Endothelial cell of umbilical vein (primary cell): ENCODE measurements at places on chromosomes 7 and 10.

DNA sequence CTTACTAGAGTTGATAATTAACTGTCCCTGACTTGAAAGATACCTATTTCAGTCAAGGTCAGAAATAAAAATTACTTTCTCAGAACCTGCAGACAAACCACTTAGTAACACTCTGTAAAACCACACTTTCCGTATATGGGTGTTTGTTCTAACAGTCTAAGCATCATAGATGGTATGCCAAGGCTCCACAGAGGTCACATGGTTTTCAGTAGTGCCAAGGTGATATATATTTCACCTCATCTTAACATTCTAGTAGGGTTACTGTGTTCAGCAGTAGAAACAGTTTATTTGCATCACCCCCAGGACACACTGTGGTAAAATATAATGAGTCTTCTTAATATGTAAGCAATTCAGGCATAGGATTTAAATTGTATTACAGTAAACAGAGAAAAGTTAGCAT is 61.5 kb downstream of the KCND2 start:
- DNase-seq: no peak

DNA sequence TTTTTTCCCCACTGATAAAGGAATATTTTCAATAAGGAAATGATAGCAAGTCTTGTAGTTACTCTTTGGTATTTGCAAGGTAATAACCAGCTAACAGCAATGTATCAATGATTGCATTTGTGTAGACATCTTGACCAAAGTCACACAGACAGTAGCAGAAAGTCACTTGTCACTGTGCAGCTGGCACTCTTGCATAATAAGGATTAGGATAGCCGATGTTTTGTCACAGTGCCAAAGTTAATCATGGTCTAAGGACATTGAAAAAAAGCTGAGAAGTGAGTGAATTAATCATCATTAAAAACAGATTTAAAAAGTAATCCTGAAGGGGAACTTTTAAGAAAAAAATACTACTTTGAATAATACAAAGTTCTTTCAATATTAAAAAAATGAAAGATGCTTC is 834.3 kb upstream of the C7orf33 start:
- DNase-seq: no peak

- peak; percentile 60 for DNase-seq
These were observed 127.0 kb upstream of the JCAD start for GRCh38 chr10:30186371-30186875.

DNA sequence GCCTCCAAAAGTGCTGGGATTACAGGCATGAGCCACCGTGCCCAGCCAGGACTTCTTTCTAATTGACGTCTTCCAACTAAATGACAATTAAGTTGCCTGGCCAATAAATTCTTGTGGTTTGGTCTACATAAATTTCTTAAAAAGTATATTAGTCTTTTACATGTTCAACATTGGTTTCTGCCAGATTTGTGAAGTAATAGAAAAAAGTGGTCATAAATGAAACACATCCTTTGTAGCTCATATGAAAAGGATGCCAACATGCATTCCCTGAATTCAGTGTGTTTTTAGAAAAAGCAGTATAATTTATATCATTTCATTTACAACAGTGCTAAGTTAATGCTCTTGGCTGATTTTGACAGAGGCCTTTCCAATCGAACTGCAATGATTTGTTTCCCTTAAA is 215.0 kb downstream of the TAX1BP1 start:
- no peak for DNase-seq

DNA sequence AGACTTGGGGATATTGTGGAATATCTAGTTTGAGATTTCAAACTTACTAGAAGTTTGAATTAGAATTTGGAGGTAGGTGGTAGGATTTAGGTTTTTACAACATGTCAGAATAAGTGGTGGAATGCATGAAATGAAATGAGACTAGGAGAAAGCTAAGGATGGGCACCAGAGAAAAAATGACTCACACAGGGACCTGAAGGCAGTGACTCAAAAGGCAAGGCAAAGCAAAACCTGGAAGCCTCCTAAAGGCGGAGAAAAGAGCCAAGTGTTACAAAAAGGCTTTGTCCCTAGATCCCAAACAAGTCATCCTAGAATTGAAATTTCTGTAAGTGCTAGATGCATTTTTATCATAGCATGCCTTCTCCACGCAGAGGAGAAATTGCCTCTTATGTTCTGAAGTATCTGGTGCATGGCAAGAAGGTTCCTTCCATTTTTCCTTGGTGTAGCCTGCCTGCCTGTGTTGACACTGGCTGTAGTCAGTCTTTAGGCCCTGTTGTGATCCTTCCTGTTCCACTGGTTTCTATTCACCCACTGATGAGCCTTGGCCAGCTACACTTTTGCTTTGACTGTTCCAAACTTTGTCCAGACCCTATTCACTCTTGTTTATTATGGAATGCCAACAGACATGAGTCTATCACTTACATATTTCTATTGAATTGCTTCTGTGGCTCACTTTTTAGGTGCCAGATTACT is 109.3 kb downstream of the ETV1 start:
- no peak for DNase-seq

- no peak for DNase-seq
These were observed 116.6 kb downstream of the TMEM178B start for GRCh38 chr7:141190495-141190894.

DNA sequence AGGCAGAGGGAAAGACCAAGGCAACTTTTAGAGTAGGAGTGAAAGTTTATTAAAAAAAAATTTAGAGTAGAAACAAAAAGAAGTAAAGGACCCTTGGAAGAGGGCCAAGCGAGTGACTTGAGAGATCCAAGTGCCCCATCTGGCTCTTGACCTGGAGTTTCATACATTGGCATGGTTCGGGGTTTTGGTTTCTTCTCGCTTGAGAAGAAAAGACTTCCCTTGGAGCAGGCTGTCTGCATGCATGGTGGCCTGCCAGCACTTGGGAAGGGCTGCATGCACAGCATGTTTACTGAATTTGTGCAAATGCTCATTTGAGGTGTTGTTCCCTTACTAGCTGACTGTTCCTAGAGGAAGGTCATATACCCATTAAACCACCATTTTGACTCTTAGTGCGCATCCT is 8.8 kb upstream of the ADO start:
- DNase-seq: no peak

- peak; percentile 88 for DNase-seq
These were observed 172.6 kb upstream of the TNRC18 start for GRCh38 chr7:5596046-5596895.

DNA sequence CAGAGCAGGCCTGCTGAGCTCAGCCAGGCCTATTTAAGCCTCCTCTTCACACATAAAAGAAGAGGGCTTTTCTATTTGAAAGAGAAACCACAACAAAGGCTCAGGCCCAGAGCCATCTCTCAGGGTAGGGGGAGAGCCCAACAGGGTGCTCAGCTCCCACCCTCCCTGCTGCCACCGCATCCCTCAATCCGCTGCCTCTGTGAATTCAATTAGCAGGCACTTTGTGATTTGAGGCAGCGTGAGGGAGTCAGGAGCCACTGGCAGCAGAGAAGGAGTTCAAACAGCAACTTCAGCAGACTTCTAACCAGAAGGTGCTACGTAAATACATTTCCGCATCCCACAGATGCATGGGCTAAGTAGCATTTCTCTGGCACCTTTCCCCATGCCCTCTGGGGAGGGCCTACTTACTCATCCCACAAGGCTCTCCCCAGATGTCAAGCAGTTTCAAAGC is 45.2 kb downstream of the LRRC20 start:
- no peak for DNase-seq

- no peak for DNase-seq
These were observed 338.1 kb downstream of the ACTR3B start for GRCh38 chr7:153097511-153098201.

DNA sequence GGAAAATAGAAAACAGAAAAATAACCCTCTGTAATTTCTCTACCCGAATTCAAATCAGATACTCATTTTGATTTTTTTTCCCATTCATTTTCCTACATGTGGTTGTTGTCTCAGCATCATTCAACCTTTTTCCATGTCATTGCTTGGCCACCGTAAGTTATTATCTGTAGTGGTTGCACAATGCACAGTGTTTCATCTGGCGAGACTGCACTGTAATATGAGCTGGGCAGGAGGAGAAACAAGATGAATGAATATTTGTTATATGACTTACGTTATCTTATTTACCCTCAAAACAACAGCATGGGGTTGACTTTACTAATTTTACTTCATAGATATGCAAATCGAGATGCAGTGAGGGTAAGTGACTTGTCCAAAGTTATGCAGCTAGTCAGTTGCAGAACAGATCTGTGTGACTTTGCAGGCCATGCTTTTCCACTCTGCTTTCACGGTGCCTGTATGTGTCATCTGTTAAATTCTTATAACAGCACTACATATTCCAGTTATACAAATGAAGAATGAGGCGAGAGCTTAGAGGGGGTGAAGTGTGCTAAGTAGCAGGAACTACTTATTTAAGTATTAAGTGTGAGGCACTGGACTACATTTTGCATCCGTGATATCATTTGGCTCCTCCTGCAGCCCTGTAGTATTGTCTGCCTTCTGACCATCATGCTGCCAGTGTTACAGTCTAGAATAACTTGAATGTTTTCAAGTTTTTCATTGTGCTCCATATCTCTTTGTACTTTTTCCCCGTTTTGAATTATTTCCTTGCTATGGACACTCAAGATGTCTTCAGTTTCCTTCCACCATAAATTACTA is 56.7 kb downstream of the ZMYND11 start:
- DNase-seq: no peak

DNA sequence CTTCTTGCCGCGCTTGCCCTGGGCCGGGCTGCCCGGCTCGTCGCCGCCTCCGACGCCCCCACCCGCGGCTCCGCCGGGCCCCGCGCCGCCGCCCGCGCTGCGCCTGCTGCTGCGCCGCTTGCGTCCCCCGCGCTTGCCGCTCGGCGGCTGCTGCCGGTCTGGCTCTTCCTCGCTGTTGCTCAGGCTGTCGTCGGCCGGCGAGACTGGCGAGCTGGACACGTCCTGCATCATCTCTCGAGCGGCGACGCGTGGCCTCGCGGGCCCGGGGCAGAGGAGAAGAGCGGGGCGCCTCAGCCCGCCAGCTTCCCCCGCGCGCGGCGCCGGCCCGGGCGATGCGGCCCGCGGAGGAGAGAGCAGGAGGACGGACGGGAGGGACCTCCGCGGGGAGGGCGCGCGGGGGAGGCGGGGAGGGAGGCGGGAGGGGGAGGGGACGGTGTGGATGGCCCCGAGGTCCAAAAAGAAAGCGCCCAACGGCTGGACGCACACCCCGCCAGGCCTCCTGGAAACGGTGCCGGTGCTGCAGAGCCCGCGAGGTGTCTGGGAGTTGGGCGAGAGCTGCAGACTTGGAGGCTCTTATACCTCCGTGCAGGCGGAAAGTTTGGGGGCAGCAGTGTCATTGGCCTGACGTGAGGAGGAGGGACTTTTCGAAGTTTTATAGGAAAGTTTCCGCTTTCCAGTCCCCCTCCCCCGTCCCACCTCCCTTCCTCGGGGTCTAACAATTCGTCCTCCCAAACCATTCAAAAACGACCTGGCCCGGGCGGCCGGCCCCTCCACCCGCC is at the start of gene TWIST1:
Gene TWIST1 (minus strand): TSS at position 546 of the 779 bp plus-strand sequence. CDS start 315 bp downstream, at position 231.
- DNase-seq: no peak

- peak; percentile 68 for DNase-seq
These were observed 56.6 kb downstream of the TMEM209 start for GRCh38 chr7:130148561-130148960.

DNA sequence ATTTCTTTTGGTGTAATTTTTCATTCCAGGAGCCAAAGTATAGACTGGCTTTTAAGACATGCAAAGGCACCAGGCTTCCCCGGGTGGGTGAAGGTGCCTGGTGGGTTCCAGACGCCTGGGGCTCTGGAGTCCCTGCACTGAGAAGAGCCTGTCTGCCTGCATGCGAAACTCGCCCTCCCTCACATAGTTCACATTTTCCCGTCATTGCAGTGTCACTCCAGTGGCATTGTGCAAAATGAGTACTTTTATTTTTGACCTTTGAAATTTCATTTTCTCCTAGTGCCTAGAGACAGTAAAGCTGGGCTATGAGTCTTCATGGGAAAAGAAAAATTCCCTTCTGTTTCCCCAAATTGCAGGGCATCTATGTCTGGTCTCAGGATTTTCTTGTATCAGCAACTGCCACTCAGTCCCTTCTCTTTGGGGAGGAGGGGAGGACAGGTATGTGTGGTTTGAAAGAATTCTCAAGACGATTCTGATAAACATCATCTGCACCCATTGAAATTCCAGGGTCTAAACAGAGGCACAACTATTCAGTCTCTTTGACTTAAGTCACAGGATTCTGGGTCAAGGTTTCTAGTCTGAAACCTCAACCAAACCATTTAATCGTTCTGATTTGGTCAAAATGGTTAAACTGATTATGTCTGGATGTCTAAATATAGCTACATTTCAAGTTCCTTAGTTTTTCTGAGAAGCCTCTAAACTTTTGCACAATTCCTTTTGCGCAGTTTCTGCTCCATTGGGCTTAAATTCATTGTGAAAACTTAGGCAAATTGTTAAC is 107.8 kb downstream of the CYP26A1 start:
- no peak for DNase-seq

DNA sequence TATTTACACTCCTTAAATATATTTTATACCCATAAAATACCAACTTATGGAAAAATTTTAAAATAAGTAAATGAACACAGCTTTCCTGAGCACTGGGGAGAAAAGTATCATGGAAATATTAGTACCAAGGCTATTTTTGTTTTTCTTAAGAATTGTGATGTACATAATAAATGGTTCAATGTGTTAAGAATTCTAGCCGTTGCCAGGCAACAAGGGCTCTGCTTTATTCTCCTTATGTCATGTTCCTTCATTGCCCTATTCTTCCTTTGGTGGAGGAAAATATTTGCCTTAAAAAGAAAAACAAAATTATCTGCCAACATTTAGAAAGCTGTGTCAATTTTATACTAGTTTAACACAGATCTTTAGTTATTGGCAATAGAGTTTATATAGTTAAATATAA is 2.6 kb upstream of the ZPBP start:
- DNase-seq: no peak

- DNase-seq: no peak
These were observed 96.2 kb upstream of the TMEM72 start for GRCh38 chr10:44814929-44815328.

DNA sequence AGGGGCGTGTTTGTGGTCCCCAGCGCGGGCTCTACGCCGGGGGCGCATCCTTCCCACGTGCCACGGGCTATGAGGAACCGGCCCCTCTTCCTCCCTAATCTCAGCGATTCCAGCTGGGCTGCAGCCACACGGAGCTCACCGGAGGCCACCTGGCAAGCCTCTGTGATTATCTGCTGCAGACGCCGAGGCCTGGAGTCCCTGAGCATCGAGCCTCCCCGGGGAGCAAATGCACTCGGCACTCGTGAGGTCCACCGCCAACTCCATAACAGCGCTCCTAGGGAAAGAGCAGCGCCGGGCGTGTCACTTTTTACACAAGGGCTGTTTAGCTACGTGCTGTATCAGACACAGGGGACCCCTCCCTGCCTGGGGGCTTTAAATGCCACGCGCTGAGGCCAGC is 101.2 kb downstream of the DYNC2I1 start:
- no peak for DNase-seq

DNA sequence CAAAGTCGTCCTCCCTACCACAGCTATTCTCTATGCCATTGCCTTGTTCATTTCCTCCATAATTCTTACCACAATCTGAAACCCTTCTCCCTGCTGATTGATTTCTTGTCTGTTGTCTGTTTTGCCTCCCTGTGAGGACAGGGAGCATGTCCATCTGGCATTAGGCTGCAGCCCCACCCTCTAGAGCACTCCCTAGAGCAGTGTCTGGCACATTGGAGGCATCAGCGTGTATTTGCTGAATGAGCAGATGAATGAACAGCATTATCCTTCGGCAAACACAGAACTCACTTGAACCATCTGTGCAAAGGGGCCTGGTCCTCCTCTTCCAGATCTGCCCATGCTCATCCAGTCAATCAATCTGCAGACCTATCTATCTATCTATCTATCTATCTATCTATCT is 5.1 kb upstream of the DMBT1 start:
- DNase-seq: no peak
